ENCODE measurements at places on chromosomes 5 and 9.

- DNase-seq, result peak; percentile 27
Measured at GRCh38 chr5:9621379-9621903, 8.7 kb downstream of the TAS2R1 start.

DNA sequence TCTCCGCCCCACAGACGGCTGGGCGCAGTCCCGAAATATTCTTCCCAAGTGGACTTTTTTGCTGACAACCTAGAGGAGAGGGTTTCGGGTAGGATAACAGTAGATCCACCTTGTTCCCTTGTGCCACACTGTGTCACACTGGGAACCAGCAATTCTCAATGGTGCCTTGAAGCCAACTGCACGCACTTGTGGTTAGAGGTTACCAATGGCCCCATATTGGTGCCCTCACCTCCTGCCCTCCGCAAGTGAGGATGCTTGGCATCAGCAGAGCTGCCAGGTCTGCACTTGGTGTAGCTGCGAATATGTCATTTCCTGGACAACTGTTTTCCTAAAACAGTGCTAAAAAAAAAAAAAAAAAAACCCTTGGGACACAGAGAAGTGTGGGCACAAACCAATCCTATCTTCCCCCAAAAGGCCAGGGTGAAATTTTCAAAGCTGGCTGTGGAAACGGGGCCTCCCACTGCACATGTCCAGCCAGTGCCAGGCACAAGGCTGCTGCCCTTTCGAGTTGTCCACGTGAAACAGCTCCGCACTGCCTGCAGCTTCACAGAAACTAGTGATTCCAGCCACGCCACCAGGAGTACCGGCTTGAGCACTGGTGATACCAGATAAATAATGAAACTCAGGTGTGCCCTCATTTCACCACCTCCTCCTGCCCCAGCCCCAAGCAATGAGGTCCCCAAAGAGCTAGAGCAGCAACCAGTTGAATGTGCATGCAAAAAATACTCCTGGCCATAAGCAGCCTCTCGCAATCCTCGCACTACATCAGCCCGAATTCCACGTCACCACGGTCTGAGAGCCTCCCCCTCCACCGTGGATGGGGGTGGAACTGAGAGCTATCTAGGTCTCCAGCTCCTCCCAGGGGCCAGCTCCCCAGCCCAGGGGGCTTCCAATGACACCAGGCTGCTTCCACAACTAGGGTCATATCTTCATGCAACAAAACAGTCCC is 51.2 kb downstream of the USP20 start:
- no peak for DNase-seq

- no peak for DNase-seq
Measured at GRCh38 chr5:143586781-143587362, 183.4 kb upstream of the NR3C1 start.

- DNase-seq, result no peak
Measured at GRCh38 chr9:107545036-107545435, 55.5 kb upstream of the KLF4 start.

- peak; percentile 40 for DNase-seq
Measured at GRCh38 chr5:10233505-10233904, 16.2 kb downstream of the ATPSCKMT start.

DNA sequence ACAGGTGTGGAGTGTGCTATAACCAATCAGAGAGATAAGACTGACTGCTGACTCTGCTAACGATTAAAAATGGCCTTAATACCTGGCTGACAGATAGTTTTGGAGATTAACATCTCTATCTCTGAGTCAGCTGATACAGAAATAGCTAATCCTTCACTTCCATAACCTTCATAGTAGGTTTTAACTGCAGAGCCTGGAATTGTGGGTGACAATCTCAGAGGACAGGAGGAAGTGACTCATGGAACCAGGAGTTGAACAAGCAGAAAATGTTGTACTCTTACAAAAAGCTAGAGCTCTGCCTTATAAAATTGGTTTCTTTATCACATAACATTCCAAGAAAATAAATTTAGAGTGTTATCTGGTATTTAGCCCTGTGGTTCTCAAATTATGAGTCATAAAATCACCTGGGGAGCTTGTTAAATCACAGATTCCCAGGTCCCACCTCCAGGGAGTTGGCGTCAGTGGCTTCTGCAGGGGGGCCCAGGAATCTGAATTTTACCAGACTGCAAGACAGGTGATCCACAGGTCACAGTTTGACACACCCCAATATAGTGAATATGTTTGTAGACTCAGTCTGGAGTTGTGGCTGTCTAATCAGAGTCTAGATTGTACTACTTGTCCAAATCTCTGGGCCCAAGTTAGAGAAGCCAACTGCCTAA is 44.4 kb upstream of the AFAP1L1 start:
- DNase-seq, result no peak

DNA sequence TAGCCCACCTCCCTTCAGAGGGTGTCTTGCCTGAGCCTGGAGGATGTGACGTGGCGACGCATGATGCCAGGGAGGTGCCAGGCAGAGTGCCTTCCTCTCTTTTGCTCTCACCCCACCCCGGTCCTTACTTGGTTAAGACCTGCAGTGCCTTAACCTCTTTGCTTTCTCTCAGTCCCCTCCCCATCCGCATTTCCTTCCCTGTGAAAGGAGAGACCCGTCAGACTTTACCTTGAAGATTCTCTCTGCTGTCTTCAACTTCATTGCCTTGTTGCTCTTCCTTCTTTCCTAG is 52.0 kb upstream of the NCS1 start:
- no peak for DNase-seq

- DNase-seq, result no peak
Measured at GRCh38 chr9:122133263-122133983, 26.2 kb downstream of the NDUFA8 start.

DNA sequence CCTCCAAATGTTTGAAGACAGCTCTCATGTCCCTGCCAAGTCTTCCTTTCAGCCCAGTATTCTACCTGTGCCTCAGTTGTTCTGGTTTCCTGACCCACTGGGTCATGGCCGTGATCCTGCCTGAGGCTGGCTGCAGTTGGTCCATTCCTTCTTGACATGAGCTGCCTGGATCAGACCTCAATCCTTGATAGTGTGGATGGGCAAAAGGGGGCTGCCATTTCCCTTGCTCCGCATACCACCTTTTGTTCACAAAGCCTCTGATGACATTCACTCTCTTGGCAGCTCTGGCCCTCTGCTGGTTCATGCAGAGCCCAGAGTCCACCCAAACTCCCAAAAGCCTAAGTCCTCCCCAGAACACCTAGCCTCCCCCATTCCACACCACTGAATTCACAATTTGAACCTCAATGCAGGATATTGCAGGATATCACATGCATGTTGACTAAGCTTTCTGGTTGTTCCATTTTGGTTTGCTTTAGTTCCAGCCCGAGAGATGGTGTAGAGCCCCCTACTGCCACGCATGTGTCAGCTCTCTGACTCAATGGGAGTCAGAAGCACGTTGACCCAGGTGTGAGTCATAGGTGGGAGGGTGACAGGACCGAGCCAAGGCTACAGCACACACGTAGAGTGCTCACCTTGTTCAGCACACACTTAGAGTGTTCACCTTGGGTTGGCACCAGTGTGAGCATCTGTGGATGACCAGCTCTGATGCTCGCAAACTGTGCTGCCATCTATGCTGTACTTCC is 137.2 kb downstream of the MTX3 start:
- DNase-seq, result no peak

DNA sequence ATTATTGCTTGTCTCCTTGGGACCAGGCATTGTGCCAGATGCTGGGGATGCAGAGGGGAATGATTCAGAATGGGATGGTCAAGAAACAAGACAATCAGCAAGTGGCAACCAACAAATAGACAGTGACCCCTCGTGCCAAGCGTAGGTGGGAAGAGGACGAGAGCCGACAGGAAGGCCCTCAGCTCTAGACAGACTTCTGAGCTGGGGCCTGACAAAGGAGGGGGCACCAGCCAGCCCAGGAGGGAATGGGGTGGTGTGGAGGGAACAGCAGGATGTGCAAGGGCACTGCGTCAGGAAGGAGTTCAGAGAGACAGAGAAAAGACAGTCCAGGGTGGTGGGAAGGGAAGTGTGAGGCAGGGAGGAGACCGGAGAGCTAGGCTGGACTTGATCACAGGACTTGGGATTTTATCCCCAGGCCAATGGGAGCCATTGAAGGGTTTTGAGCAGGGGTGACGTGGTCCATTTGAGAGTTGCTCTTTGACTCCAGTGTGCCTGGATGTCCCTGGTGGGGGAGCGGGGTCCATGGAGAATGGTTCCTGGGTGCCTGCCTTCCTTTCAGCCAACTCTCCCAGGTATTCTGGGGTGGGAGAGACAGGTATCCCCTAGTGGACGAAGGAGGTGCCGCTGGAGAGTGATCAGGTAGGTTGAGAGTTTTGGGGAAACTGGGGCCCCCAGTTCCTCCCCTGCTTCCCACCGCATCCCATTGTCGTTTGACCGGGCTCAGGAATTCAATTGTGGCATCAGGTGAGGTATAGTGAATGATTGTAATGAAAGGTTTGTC is 79.3 kb upstream of the ZNF618 start:
- DNase-seq, result no peak

DNA sequence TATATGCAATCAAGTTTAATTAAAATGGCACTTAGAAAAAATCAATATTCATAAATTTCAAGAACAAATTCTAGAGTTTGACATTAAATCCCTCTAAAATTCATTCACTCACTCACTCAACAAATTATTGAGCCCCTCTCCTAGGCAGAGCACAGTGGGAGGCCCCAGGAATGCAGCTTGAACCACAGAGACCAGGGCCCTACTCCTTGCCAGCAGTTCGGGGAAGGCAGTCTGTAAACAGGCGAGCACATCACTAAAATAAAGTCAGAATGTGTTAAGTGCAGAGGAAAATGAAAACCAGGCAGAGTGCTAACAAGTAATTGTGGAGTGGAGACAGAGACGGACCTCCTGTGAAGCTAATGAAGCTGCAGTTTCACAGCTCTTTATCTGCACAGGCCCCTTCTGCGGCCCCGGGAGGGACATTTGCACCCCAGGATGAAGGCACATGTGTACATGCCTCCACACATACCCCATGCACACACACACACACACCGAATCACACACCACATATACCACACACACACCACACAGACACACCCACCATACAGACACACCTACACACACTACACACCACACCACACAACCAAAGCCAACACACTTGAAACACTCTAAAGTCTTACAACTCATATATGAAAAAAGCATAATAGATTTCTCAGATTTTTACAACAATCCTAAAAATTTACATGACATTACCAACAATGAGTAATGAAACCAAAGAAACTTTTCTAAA is 40.5 kb downstream of the BHMT start:
- DNase-seq, result no peak

DNA sequence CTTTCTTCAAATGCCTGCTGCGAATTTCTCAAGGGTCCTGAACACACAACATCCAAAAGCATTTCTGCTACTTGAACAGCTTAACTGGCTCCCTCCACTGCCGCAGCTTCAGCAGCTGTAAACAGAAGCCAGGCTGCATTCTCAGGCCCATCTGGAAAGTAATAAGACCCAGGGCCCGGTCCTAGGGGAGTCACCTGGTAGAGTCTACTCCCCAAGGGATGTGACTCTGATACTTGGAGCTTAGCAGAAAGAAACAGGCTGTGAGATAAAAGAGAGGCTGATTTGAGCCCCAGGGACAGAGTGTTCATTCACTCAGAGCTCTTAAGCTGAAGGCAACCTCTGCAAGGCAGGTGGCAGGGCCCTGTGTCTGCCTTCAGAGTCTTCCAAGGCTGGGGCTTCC is 356.8 kb downstream of the SPOCK1 start:
- DNase-seq, result no peak

- DNase-seq, result no peak
Measured at GRCh38 chr9:135130207-135130976, 42.9 kb downstream of the OLFM1 start.

- DNase-seq, result peak; percentile 22
Measured at GRCh38 chr9:112921549-112921948, 30.9 kb upstream of the SLC46A2 start.

- DNase-seq, result no peak
Measured at GRCh38 chr5:71663191-71663969, 55.7 kb upstream of the CARTPT start.

GRCh38 chr9:35945341-35946018 is 12.5 kb downstream of the OR2S2 start:
- DNase-seq, result peak; percentile 80

- DNase-seq, result no peak
Measured at GRCh38 chr9:123300554-123300953, 32.2 kb upstream of the STRBP start.

DNA sequence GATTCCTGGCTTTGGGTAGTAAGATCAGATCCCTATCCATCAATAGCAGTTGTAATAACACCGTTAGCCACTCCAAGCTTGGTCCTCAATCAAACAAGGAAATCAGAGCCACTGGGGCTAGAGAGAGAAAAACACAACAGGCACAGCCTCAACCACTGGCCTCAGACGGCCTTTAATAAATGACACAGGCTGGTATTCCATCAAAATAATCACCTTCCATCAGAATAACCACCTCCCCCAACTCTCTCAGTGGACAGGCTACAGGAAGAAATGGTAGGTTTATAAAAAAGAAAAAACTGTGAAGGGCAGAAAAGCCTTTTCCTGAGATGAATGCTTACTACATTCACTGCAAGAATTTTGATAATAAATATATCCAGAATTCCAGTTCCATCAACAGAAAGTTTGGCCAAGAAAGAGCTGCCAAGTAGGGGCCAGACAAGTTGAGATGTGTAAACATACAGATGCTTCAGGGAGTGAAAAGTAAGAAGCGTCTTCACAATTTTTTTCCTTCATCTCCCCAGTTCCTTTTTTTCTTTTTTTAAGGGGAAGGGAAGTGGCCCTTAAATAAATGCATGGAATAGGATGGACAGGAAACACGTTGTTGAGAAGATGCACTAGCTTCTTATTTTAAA is 5.5 kb downstream of the FOXD1 start:
- DNase-seq, result no peak

DNA sequence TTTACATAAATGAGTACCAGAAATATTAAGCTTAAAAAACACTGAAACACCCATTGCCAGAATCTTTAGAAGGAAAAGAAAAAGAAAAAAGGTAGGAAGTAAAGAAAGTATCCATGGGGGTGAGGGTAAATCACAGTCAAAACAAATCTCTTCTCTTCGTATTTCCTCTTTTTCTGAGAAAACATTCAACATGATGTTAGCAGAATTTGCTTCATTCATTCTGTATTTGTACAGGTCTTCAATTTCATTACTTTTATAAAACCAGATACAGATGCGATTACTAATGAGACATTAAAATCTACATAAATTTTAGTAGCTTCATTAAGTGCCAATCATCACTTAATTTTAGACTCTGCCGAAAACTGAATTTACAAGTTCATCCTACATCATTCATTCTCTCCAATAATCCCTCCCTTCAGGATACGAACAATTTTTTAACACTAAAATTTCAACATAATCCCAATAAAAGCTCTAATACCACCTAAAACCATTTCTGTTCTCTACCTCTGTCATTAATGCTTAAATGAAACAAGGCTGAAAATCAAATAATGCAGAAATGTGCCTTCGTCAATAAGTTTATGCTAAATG is 7.0 kb downstream of the NR3C1 start:
- peak; percentile 36 for DNase-seq

- no peak for DNase-seq
Measured at GRCh38 chr5:33806738-33807442, 84.9 kb downstream of the ADAMTS12 start.

- DNase-seq, result no peak
Measured at GRCh38 chr5:143893638-143894037, 81.7 kb downstream of the HMHB1 start.
